Aortic smooth muscle cell (primary cell): ENCODE measurements at places on chromosomes 12 and 14. TPM values are rescaled to one million over a fixed set of nuclear protein-coding genes. Genes with fewer than 3 reads are reported as not detected.

Gene RNASE1
- total RNA-seq = 3.6 and 7.1 TPM in 2 replicates

Gene NPFF
- not detected in 2 replicates for total RNA-seq

Gene IL23A
- total RNA-seq = 0.12 TPM in 1 of 2 replicates, not detected in the other

Gene A2M
- 6.1 and 6.7 TPM in 2 replicates for total RNA-seq

Gene LYZ
- 0.19 and 0.53 TPM in 2 replicates for total RNA-seq
